ENCODE measurements at places on chromosomes 4 and X.
A peak's percentile ranks its signal among the peaks of the same experiment; 100 is the strongest.

DNA sequence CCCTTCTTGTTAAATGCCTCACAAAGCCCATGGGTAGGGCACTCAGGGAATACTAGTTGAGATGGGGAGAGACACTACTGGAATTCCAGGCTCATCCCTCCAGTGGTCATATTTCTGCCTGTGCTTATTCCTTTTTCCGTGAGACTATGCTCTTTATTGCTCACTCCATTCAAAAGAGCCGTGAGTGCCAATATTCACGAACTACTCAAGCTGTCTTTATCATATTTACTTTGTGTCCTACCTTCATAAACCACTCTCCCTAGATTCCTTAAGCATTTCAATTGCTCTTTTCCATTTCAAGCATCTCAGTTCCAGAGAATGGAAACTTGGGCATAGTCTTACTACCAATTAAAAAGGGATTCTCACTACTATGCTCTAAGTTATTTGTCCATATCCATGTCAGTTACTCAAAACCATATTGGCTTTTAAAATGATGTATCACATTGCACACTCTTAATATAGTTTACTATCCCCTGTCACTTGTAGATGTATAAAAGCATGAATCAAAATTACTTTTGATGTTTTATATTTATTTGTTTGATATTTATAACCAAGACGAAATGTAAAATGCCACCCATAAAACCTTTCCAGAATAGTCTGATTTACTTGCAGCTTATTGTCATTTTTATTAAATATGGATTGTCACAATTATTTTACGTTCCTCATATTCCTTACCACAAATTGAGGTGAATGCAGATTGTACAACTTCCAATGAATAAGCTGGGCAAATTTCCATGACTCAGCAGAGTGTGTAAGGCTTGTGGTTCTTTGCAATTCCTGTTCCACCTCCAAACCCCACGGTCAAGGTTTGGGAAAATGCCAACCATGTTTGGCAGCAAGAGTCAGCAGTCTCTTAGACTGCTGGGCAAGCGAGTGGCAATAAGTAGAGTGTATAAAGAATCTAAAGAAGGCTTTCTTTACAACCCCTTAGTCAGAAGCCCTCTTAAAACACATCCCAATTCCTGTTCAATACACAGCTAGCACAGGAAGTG lies 24.4 kb downstream of the ENOX2 start:
- DNase-seq, result peak; percentile 1

DNA sequence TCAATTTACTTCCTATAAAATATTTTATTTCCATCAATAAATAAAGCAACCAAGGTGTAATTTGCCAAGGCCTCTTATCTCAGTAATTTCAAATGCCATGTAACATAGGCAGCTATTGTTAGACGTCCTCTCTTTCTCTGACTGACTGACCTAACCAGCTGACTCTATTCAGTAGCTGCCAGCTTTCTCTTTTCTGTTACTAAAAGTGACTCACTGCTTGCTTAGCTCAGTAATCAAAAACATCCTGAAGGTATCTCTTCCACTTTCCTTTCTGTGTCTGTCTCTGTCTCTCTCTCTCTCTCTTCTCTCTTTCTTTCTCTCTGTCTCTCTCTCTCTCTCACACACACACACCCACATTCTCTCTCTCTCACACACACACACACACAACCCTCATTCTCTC lies 134.2 kb downstream of the SPOCK3 start:
- DNase-seq, result no peak

GRCh38 chr4:103496800-103497199 lies 223.0 kb downstream of the TACR3 start:
- DNase-seq, result no peak

GRCh38 chrX:122504026-122504425 lies 680.1 kb upstream of the GRIA3 start:
- DNase-seq, result no peak

DNA sequence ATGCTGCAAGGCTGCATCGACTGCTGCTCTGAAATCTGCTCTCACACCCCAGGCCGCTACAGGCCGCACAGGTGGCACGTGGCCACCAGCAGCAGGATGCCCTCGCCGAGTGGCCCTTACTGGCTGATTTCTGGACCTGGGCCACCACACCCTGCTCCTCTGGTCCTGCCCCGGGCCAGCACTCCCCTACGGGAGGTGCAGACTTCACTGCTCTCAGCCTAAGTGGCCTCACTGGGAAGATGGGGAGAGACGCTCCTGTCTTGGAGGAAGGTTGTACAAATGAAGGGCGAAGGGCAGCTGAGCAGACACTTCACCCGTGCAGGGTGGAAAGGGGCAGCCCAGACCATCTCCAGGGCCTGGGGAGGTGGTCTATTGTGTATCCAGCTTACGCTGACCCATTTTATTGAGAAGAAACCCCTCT lies 72.5 kb downstream of the ACOX3 start:
- no peak for DNase-seq

- no peak for DNase-seq
Observed at GRCh38 chrX:111200327-111200726, 70.0 kb downstream of the CAPN6 start.

DNA sequence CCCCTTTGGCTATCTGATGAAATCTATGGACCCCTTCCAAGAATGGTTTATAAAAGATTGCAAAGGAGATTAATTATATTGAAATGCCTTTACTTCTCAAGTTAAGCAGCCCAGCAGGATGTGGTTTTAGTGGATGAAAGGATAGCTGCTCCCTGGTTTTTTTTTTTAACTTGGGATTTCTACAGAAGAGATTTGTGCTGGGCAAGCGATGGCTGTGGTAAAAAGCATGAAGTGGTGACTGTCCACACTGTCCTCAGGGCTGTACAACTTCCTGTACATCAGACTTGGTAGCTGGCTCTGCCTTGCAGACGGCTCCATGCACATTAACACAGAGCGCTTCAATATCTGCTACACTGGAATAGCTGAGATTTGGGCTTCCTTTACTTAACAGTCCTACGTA lies 321.7 kb downstream of the DHX15 start:
- DNase-seq, result no peak

- DNase-seq, result no peak
Observed at GRCh38 chr4:85788604-85789003, 313.7 kb downstream of the ARHGAP24 start.

DNA sequence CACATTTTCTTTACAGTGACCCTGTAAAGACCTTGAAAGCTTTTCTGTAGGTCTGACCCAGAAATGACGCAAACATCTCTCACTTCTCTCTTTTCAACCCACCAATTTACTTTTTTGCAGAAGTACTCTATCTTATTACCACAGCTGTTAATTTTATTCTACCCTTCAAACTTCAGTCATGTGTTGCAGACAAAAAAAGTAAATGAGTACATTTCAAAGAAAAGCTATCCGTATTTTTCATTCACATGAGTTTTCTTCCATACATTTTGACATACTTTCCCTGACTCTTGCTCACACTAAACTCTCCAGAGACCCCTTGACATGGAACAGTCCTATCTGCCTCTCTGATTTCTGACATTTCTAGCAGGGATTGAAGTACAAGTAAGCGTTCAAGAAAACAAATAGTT lies 51.7 kb downstream of the SLC7A11 start:
- peak; percentile 81 for DNase-seq

DNA sequence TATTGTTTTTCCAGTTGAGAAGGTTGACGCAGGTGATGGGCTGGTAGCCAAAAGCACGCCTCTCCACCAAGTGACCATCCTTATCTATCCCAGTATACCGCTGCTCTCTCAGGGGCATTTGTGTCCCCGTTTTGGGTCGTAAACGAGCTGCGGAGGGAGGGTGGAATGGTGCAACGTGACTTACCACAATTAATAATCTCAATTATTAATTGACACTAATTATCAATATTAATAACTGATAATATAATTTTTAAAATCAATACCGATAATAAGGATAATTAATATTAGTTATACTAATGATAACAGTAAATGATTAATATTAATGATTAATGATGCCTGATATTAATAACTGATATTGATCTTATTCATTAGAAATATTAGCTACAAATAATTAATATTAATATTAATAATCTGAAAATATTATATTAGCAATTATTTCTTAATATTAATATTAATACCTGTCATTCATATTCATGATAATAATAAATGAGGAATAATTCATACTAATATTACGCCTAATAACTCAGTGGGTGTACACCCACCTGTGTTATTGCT lies 56.1 kb downstream of the OTOP1 start:
- DNase-seq, result no peak

GRCh38 chr4:10925996-10926395 lies 241.4 kb upstream of the CLNK start:
- no peak for DNase-seq

GRCh38 chr4:42605264-42605663 lies 51.6 kb downstream of the ATP8A1 start:
- no peak for DNase-seq

DNA sequence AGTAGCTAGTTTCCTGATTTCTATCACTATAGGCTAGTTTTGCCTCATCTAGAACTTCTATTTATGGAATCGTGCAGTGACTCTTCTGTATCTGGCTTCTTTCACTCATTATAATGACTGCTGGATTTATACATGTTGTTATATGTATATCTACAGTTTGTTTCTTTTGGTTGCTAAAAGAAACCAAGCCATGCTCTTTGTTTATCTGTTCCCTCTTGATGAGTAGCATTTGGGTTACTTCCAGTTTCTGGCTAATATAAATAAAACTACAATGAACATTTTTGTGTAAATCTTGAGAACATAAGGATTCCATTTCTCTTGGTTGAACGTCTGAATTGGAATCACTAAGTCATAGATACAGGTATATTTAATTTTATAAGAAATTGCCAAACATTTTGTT lies 73.9 kb downstream of the ARHGAP24 start:
- no peak for DNase-seq

DNA sequence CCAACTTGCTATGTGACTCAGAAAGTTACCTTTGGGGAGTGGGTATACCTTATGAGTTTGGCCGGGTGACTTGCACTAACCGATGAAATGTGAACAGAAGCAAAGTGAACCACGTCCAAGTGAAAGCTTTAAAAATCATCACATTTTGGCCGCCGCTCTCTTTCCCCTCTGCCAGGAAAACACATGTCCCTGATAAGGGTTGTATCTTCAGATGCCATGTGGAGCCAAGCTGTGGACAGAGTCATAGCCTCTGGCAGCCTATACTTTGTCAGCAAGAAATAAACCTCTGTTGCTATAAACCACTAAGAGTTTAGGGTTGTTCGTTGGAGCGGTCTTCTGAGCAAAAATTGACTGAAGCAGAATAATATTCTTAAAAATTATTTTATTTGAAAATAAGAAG lies 92.3 kb downstream of the PRDM5 start:
- no peak for DNase-seq

- DNase-seq, result peak; percentile 15
Observed at GRCh38 chr4:58061967-58062366, 951.8 kb upstream of the IGFBP7 start.

DNA sequence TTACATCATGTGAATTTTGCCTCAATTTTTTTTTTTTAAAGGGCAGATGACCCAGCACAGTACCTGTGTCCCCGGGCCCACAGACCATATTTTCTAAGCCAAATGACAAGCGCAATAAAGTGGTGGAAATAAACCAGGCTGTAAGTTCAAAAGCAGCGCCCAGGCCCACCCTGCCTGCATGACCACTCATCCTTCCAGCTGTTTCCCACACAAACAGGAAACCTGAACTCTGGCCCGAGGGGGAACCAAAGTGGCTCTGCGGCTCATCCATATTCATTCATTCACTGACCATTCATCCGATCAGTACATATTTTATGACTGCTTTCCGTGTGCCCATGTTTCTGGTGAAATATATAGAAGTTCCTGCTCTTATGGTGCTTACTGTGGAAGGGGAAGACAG lies 33.7 kb upstream of the CRMP1 start:
- no peak for DNase-seq

- DNase-seq, result no peak
Observed at GRCh38 chrX:30791296-30792278, 97.5 kb downstream of the TAB3 start.

- DNase-seq, result peak; percentile 89
Observed at GRCh38 chrX:78653118-78653822, 5.9 kb downstream of the RTL3 start.

GRCh38 chr4:141657550-141658250 lies 21.3 kb downstream of the IL15 start:
- DNase-seq, result peak; percentile 3

- DNase-seq, result no peak
Observed at GRCh38 chrX:69066966-69067525, 98.2 kb downstream of the PJA1 start.

Data from NB4 (cell line).